Fibroblast of skin of scalp (primary cell): ENCODE measurements at places on chromosomes 16 and 17.
A peak's percentile ranks its signal among the peaks of the same experiment; 100 is the strongest.

DNA sequence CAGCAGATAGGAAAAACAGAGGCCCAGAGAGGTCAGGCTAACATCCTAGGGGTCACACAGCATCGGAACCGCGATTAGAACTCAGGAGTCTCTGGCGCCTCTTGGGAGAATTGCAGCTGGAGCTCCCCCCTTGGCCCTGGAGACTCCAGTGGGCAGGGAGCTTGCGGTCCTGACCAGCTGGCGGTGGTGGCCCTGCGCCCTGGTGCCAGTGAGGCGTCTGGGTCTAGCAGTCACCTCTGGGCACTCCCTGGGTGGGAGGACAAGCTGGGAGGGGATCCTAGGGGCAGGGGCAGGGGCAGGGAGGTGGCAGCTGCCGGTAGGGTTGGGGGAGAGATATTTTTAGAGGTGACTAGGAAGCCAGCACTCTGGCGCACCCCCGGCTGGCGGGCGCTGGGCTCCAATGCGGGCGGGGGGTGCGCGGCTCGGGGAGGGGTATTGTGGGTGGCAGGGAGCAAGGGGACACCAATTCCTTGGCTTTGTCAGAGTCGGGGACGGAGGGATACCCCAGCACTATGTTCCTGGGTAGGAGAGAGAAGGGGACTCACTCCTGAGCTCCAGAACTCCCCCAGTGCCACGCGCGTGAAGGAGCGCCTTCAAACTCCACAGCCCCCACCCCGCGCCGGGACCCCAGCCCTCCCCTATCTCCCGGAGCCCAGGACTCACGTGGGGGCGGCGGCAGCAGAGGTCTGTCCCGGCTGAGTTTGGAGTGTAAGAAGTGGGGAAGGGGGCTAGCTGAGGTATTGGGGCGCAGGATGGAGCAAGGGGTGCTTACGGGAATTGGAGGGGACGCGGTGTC lies 584 bp downstream of the PHOSPHO1 start:
- DNase-seq, result no peak

DNA sequence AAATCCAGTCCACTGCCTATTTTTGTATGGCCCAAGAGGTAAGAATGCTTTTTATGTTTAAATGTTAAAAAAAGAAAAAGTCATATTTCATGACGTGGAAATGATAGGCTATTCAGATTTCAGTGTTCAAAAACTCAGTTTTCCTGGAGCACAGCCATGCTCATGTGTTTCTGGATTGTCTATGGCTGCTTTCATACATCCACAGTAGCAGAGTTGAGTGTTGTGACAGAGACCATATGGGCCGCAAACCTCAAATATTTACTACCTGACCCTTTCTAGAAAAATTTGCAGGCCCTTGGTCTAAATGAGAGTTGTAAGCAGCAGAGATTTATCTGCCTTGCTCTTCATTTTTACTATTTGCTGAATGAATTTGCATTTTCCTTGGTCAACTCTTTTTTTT lies 264.1 kb downstream of the CBLN1 start:
- DNase-seq, result no peak

- DNase-seq, result peak; percentile 93
Observed at GRCh38 chr16:65312795-65313194, 190.9 kb upstream of the CDH11 start.

DNA sequence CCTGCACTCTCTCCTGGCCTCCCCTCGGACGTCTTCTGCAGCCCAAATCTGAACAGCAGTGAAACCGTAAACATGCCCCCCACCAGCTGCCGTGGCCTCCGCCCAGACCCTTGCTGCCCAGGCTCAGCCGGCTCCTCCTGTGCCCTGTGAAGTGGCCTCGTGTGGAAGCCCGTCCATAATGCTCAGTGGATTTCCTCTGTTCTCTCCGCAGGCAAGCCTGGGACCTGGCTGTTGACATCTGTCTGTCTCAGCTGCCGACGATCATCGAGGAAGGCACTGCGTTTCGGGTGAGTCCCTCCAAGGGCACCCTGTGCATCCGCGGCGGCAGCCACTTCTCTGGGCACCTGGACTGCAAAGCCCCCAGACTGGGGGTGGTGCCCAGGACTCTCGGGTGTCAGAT lies 153.9 kb upstream of the CHMP6 start:
- no peak for DNase-seq

- DNase-seq, result no peak
Observed at GRCh38 chr17:34117332-34117731, 137.8 kb upstream of the CCL2 start.

- peak; percentile 51 for DNase-seq
Observed at GRCh38 chr16:2912330-2913199, 834 bp downstream of the FLYWCH1 start.

- peak; percentile 31 for DNase-seq
Observed at GRCh38 chr17:57984936-57985674, 2.9 kb downstream of the VEZF1 start.

GRCh38 chr17:2238432-2239169 lies 65.0 kb downstream of the SMG6 start:
- peak; percentile 37 for DNase-seq

- DNase-seq, result peak; percentile 36
Observed at GRCh38 chr17:2151358-2152033, 96.6 kb downstream of the HIC1 start.

GRCh38 chr16:66614161-66614802 lies 9.8 kb downstream of the CMTM3 start:
- no peak for DNase-seq

DNA sequence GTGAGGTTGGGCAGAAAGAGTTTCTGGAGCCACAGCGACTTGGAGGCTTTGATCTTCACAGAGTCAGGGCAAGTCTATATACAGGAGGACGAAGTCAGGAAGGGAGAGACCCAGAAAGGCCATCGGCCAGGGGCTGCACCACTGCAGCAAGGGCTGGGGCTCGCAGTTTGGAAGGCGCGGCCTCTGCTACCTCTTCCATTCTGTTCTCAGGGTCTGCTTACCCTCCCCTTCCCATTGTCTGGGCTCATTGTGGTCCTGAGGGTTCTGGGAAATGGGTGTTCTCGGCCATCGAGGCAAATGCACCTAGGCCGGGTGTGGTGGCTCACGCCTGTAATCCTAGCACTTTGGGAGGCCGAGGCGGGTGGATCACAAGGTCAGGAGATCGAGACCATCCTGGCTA lies 16.0 kb downstream of the ST6GALNAC1 start:
- no peak for DNase-seq

DNA sequence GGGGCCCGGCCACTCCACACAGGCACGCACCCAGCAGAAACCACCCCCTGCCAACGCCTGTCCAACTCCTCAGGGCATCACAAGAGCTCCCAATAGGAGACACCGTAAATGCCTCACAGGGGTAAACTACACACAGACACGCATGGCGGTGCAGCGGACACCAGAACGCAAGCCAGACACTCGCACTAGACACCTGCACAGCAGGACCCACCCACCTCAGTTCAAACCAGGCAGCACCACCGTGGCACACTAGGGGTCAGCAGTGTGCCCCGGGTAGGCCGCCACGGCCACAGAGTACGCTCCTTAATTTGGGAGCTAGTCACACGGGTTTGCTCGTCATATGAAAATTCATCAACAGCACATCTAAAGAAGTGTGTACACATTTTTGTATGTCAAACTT lies 3.4 kb downstream of the SLC38A10 start:
- DNase-seq, result peak; percentile 61

DNA sequence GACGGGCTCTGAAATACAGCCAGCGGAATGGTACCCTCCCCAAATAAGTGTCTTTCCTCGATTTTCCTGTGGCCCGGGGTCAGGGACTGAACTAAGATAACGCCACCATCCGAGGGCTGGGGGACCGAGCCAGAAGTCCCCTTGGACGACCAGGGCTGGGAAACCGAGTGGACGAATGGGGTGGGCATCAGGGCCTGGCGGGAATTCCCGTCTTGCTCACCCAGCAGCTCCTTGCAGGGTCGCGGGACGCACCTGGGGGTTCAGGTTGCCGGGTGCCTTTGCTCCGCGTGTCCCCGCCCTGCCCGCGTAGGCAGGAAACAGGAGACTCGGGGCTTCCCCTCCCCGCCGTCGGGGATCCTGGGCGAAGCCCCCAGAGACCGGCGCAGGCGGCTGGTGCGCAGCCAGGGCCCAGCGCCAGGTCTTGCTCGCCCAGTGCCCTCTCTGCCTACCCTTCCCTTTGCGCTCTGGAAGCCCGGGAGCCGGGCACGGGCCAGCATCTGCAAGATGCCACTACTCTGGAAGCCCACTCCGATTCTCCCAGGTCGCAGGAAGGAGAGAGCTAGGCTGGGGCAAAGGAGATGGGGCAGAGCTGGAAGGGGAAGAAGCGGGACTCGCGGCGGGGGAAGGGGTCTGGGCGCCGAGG lies 665 bp upstream of the GRIN2C start:
- DNase-seq, result no peak

DNA sequence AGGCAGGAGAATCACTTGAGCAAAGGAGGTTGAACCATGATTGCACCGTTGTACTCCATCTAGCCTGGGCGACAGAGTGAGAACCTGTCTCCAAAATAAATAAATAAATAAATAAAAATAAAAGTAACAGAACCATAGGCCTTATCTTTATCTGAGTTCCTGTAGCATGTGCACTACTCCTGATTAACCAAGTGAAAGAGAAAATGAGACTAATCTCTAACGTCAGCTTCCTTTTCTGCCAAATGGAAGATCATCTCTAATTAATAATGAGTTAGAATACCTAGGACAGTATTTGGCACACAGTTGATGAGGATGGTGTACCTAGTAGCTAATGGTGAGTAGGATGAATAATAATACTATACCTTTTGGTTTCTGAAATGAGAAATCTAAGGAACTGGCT lies 520.4 kb downstream of the WWOX start:
- no peak for DNase-seq

DNA sequence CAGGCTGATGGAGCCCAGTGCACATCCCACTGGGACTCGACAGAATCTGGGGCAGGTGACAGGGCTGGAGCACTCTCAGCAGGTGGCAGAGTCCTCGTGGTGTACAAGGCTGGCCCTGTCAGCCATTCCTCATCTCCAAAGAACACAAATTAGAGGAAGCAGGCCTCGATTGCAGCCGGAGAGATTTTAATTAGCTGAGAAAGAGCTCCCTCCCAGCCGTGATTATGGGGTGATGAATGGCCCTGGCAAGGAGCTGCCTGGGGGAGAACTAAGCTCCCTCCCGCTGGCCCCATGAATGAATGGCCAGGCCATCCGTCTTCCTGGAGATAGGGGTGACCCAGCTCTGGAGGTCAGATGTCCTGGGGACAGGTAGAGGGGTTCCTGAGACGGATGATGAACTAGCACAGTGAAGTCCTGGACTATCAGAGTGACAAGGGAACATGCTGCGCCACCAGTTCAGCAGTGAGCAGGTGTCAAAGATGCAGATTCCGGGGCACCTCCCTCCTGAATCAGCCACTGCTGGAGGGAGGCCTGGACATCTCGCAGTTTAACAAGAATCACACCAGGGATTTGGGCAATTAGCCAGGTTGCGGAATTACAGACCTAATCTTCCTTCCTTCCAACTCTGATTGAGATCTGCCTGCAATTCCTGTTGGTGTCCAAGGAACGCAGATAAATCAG lies 35.5 kb downstream of the PIMREG start:
- no peak for DNase-seq

DNA sequence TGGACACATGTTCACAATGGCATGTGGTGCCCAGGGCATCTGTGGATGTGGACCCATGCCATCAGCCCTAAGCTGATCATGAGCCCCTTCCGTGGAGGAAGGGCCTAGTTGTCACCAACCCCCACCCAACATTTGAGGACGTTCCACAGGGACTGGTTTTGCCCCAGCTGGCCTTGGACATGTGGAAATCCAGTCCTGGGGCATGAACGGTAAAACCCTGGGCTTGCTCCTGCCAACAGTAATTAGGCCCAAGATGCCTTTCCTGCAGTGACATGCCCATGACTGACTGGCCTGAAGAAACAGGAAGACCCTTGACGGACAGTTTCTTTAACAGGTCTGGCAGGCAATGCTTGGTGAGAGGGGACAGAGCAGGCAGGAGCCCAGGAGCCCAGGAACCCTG lies 7.7 kb downstream of the TNS4 start:
- no peak for DNase-seq

- DNase-seq, result no peak
Observed at GRCh38 chr16:53061701-53062159, 6.9 kb downstream of the CHD9 start.

GRCh38 chr16:68074850-68075555 lies 10.2 kb upstream of the NFATC3 start:
- DNase-seq, result no peak
